ENCODE measurements at places on chromosomes 4 and X. TPM values are rescaled to one million over a fixed set of nuclear protein-coding genes. Genes with fewer than 3 reads are reported as not detected.

XPNPEP2 gene
- 0.55 TPM for total RNA-seq

FAAH2 gene
- total RNA-seq: 2.2 TPM

MAGED4B gene
- total RNA-seq: 3.4 TPM

PCYT1B gene
- 1.4 TPM for total RNA-seq

FAM47E gene
- total RNA-seq: 4.7 TPM

BLOC1S4 gene
- total RNA-seq: 24.9 TPM

CFAP99 gene
- 3.4 TPM for total RNA-seq

MAPK10 gene
- total RNA-seq: 46.1 TPM

KANTR gene
- total RNA-seq: 21.2 TPM

ANOS1 gene
- 1.3 TPM for total RNA-seq

ATOH1 gene
- total RNA-seq: not detected
